ENCODE measurements at places on chromosomes 12 and 14.

DNA sequence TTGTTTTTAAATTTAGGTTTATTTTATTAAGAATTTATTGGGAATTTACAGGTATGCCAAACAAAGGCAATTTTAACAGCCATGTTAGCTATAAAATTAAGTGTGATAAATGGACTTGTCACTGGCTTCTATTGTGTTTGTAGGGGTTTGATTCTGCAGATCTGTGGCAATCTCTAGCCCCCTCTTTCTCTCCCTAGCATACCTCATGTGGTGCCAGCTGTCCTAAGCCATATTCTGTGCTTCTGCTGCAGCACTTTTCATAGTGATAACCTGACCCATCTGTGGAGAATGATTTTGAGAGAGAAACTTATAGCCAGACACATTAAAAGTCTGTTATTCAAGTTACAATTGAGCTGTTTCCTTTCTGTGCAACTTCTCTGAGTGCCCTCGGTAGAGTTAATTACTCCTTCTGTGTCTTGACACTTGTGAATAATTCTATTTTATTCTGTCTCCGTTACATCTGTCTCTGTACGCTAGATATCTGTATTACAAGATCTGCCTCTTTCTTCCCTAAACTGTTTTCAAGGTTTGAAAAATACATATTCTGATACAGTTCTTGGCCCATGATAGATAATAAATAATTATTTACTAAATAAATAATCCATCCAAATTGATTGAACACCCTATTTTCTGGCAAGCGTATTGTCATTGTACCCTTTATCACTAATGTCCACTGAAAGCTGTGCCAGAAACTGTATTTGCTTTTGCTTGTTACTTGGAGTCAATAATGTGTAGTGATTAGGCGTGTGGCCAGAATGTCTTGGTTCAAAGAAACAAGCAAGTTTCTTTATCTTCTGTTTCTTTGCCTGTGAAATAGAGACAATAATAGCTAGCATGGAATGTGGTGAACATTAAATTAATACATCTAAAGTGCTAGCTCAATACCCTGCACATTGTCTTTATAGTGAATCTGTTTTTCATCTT, 40.0 kb downstream of the FRS2 start:
- DNase-seq: no peak

GRCh38 chr12:117662620-117663395, 301.4 kb upstream of the NOS1 start:
- DNase-seq: no peak

DNA sequence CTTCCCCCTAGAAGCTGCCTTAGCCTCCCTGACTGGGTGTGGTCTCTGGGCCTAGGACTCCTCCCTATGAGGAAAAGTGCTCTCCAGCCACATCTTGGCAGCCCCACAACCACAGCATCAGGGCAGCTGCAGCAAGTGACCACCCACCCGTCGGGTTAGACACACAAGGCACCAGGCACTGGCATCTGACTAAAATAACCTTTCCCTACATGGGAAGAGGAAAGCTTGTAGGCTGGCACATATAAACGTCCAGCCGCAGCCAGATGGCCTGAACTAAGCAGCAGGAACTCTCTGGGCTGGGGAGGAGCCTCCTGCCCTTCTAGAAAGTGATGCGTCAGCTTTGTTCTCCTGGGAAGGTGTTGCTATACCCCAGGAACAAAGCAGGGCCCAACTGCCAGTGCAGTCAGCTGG, 328.7 kb downstream of the DPF3 start:
- DNase-seq: no peak

DNA sequence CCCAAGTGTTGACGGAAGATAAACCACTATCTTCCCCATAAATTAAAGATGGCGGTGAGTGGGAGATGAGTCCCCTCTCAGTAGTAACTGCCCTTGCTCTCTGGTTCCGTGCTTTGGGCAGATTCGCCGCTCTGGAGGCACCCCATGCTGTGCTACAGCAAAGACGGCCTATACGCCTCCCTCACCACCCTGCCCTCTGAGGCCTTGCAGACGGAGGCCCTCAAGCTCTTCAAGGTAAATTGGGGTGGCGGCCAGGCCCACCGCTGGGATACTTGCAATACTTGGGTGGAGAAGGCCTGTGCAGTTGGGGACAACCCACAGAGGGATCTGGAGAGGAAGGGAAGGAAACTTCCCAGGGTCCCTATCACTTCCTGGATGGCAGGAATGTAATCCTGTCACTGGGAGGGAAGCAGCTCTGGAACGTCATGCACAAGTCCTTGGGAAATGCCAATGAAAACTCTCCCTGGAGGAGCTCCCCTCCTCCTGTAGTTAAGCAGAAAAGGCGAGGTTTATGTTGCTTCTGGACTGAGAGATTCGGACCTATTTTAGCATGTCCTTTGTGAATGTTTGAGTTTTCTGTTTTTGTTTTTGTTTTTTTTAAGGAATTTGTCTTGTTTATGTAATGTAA, 22.8 kb downstream of the PIGH start:
- no peak for DNase-seq

DNA sequence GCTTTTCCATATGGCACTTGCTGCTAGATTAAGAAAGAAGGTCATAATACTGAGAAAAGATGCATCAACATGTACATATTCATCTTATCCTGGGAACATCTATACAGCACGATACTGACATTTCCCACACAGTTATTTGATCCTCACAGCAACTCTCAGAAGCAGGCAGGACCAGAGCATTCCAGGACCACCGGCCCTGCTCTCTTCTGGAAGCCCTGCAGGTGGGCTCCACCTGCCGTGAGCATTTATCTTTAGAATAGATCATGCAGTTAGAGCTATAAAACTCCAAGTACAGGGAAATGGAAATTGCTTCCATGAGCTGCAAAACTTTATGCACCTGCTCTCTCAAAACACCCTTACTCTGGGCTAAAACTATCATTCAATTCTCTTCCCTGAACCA, 5.5 kb upstream of the BDKRB1 start:
- no peak for DNase-seq

- DNase-seq: peak; percentile 69
Observed at GRCh38 chr12:52870361-52871290, 21.8 kb upstream of the KRT78 start.

GRCh38 chr14:68363843-68364767, 428.8 kb downstream of the ZFP36L1 start:
- no peak for DNase-seq

GRCh38 chr14:34020014-34020413, 69.1 kb upstream of the EGLN3 start:
- DNase-seq: no peak

DNA sequence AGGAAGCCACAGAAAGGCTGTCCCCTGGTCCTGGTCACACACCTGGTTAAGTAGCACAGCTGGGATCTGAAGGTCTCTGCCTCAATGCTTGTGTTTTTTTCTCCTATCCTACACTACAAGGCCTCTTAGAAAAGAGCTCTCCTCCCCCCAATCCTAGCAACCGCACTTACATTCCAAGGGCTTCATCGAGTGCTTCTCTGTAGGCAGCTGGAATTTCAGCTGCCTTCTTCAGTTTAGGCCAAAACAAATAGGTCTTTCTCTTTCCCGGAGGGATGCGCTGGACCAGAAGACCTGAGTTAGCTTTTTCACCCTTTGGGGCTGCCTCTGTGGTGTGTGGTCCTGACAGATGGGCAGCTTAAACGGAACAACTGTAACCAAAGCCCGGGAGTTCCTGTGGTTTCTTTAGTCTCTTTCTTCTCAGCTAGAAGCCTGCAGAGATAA, 109.7 kb downstream of the GPATCH2L start:
- DNase-seq: peak; percentile 53

- DNase-seq: no peak
Observed at GRCh38 chr12:56298828-56299227, 1.3 kb downstream of the CS start.

- DNase-seq: no peak
Observed at GRCh38 chr12:103964805-103965204, 867 bp upstream of the TDG start.

- no peak for DNase-seq
Observed at GRCh38 chr14:104293231-104293841, 154.9 kb downstream of the KIF26A start.

DNA sequence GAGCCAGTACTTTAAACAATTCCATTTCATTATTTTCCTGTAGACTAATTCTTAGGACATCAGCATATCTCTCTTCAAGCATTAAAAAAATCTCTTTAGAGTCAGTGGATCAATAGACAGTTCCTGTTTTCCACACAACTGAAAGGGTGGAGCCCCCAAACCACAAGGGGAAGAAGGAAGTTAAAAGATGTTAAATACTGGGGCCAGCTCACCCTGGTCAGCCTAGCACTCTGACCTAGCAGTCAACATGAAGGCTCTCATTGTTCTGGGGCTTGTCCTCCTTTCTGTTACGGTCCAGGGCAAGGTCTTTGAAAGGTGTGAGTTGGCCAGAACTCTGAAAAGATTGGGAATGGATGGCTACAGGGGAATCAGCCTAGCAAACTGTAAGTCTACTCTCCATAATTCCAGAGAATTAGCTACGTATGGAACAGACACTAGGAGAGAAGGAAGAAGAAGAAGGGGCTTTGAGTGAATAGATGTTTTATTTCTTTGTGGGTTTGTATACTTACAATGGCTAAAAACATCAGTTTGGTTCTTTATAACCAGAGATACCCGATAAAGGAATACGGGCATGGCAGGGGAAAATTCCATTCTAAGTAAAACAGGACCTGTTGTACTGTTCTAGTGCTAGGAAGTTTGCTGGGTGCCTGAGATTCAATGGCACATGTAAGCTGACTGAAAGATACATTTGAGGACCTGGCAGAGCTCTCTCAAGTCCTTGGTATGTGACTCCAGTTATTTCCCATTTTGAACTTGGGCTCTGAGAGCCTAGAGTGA, at the start of gene LYZ:
Gene LYZ (plus strand): TSS at position 220 of the 777 bp plus-strand sequence. CDS start 28 bp downstream, at position 248.
- peak; percentile 13 for DNase-seq

DNA sequence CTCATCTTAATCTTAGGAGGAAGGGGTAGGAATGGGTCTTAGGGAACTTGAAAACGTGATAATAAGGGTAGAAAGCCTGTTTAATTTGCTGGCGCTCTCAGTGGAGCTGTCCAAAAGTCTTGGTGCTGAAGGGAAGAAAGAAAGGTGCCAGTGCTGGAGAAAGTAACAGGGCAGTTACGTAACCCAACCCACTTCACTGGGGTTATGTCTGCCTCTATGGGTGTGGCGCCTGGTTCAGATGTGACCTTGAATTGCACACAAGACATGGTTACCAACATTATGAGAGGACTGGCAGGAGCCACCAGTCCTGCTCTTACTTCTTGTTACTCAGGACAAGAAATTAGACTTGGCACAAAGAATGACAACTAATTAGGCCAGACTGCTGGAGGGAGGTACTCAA, 18.6 kb upstream of the GPATCH2L start:
- peak; percentile 29 for DNase-seq
